Amniotic stem cell (primary cell): ENCODE measurements at places on chromosomes 6 and 20.

DNA sequence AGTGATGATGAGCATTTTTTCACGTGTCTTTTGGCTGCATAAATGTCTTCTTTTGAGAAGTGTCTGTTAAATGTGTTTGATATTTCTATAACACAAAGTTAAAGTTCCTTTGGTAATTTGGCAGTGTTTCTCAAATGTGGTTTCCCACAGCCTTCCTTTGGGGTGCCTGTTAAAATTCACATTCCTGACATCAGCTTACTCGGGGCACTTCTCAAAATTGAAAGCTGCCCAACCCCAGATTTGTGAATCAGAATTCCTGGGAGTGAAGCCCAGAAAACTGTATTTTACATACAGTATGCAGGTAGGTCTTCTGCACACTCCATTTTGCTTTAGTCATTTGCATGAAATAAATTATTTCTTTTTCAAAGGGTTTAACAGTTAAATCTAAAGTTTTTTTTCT, 207.9 kb downstream of the GMPR start:
- no peak for DNase-seq

- DNase-seq = no peak
Measured at GRCh38 chr20:62143957-62144825, 622 bp downstream of the SS18L1 start.

- no peak for DNase-seq
Measured at GRCh38 chr6:162974685-162975084, 246.9 kb downstream of the PACRG start.

GRCh38 chr20:32574296-32575226, 10.6 kb downstream of the NOL4L start:
- DNase-seq = peak; percentile 11

GRCh38 chr6:165627366-165627765, 35.7 kb downstream of the PDE10A start:
- DNase-seq = no peak

- DNase-seq = no peak
Measured at GRCh38 chr20:62951896-62952372, 575 bp upstream of the SLC17A9 start.
